ENCODE measurements at places on chromosomes 11 and 22. TPM values are rescaled to one million over a fixed set of nuclear protein-coding genes. Genes with fewer than 3 reads are reported as not detected.
A peak's percentile ranks its signal among the peaks of the same experiment; 100 is the strongest.

Gene C22orf42
- 0.96 TPM for total RNA-seq

DNA sequence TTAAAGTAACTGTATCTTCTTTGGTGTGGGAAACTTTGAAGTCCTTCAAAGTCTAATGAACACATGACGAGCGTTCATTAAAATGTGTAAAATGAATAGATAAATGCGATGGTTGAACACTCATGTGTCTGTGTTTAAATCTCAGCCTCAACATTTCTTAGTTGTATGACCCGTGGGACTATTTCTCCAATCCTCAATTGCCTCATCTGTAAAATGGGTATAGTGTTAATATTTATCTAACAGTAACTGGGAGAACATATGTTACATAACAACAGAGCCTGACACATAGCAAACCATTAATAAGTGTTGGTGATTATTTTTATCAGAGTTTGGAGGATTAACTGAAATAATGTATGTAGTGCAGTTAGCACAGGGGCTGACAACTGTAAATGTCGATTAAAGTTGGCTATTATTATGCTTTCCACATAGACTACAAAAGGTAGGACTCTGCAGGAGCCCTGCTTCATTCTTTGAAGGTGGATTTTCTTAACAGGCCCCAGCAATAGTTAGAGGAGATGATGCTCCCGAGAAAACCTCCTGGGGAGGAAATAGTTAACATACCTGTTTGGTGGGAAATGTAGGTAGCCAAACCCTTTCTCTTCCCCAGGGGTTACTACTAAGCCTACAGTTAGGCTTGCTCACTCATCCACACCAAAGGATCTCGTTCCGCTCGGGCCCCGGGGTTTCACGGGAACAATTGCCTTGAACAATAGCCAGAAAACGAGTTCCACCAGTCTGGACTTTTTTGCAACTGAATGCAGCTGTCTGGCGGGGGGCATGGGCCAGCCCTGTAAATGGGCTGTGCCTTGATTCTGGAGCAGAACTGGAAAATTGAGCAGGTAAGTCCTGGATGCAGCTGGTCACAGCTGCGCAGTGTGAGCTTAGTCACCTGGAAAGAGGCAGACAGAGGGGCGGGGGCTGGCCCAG is 133.4 kb downstream of the DBX1 start:
- DNase-seq = no peak

DNA sequence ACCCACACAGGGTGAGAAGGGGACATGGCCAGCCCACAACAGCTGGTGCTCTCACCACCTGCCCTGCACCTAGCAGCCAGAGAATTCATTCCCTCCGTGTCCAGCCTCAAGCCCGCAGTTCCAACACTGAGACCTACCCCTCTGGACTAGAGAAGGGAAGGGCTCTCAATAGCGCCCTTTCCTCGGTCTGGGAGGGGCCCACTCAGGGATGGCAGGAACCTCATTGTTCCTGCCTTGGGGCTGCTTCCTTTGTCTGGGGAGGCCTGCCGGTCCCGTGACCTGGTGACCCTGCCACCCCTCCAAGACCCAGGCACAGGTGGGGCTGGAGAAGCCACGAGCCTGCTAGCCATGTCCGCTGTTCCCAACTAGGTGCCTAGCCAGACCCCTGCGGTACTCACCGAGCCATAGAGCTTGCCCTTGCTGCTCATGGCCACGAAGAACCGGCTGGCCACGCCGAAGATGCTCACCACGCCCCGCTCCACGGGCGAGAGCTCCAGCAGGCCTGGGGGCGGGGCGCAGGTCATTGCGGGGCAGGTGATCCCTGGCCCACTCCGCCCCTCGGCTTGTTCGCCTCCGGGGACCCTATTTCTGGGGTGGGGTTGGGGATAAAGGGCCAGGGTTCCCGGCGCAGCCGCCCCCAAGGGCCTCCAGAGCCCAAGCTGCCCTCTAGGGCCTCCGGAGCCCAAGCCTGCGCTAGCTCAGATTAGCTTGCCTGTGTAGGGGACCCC is 1.4 kb downstream of the FGF4 start:
- DNase-seq = no peak

DNA sequence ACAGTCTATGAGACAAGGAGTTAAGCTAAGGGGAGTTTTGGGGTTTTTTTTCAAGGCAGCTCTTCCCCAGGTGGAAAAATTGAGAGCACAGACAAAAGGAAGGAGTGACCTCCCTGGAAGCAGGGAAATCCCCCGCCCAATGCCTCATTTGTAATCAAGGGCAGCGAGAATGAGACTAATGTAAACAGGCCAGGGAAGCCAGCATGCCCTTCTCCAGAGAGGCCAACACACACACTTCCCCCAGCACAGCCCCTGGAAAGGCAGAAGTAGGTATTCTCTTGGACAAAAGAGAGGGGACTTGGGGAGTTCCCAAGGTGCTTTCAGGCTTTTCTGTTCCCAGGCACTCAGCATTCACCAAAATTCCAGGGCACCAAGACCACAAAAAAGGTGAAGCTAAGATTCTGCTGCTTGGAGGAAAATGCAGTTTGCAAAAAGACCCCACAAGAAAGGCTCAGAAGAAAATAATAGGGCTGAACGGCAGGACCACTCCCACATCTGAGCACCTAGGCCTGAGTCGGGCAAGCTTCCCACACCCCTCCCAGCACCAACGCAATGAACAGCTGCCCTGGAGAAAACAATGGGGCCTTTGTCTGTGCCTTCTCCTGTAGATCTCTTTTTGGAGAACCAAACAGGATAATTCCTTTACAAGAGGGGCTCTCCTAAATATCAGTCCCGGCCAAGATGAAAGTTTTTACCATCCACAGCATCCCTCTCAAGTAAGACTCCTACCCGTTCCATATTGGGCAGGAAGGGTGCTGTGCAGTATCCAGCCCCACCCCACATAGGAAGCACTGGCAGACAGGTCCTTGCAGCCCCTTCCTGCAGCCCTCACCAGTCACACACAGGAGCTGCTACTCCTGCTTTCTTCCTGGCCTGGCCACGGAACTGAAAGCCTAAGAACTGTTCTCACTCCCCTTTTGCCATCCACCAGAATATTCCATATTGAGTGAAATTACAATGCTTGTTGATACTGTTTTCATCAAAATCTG is 70.7 kb upstream of the AKIP1 start:
- no peak for DNase-seq

Gene ISX
- total RNA-seq = not detected

DNA sequence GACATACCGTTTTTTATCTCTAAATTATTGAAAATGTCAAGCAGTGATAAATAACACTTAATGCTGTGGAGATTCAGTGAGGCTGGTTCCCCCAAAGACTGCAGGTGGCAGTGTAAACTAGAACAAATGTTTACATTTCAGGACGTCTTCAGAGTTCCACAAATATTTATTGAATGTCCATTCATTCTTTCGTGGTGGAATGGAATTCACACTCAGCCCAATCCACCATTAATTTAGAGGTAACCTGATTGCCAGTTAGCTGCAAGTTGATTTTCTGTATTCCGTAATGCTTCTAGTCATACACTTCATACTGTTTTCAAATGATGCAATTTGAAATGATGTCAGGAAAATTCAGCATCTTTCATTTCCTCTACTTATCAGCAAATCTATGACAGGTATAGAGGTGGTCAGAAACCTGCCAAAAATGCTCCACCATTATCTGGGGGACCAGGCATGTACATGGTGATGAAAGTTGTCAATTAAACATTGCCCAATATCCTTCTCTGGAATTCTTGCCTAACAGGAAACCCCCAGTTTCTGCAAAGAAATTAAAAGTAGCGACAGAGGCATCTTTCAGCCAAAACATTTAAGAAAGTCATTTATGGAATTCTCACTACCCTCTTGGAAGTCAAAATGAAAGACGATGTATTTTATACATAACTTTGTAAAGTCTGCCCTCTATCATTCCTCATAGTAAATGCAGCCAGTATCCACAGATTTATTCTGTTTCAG is 94.3 kb upstream of the BMAL1 start:
- DNase-seq = peak; percentile 42

Gene SUN2
- 127 TPM for total RNA-seq

DNA sequence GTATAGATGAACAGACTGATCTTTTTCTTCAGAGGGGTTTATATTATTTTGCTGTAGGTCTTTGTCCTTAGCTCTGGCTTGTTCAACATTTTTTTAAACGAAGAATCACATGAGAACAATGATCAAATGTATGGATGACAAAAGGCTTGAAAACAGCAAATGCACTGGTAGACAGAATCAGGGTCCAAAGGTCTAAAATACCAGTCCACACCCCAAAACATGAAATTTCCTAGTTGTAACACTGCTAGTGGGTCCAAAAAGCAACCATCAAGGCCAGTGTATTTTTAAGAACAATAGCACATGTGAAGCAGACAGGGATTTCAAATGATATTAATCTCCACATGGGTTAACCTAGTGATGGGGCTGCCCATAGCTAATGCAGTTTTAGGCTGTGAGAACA is 162.0 kb downstream of the SWAP70 start:
- no peak for DNase-seq

Gene PLEKHA7
- 8.2 TPM for total RNA-seq

DNA sequence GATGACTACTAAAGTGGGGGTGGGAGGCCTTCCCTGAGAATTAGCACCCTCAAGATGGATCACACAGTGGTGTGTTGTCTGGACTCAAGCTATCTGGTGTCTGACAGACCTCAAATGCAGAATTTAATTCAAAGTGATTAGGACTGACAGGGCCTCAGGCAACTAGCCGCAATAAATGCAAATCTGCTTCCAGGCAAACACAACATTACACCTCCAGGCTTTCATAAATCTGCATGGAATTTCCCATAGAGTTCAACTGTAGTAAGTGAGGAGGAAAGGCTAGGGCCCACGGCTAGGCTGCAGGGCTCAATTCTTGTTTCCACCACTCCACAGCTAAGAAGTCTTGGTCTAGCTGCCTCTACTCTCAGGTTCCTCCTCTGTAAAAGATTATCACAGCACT is 331.4 kb downstream of the LARGE1 start:
- DNase-seq = no peak
